ENCODE measurements at places on chromosomes 13 and 19.

DNA sequence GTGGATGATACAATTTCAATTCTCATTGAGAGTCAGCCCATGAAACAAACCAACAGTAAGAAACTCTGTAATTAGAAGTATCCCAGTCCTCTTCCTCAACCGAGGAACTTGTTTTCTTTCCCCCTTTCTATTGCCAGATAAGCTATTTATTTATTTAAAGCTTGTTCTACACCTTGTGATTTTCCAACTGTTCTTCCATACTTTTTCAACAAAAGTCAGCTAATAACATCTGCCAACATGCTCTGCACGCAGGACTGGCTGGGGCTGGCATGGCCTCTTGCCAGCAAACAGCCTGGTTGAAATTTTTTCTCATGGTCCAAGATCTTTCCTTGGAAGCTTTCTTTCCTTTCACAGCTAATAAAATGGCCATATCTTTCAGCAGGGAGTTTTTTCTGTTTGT, 2.9 kb upstream of the IRS2 start:
- no peak for DNase-seq

DNA sequence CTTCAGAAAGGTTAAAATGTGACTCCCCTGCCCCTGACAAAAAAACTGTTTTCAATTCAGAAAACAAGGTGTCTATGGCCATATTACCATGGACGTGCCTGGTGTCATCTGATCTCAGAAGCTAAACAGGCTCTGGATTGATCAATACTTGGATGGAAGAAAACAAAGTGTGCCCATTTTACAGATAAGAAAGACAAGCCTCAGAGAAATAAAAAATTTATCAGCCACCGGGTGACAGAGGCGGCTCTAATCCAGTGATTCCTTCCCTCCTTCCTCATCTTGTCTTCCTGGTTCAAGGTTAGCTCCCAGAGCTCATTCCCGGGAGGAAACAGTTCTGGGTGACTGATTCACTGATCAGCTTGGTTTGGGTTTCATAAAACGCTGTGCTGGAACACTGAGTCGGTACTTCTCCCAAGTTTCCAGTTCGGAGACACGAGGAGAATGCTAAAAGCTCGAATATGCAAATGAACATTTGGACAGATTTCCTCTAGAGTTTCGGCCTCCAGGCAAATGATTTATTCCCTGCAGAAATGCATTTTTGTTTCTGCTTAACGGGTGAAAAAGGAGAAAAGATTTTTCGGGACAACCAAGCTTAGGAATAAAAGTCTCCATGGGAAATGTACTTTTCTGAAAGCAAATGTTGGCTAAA, 211.2 kb downstream of the UQCRFS1 start:
- DNase-seq: no peak

- no peak for DNase-seq
Measured at GRCh38 chr19:952049-952679, 26.3 kb downstream of the ARID3A start.

DNA sequence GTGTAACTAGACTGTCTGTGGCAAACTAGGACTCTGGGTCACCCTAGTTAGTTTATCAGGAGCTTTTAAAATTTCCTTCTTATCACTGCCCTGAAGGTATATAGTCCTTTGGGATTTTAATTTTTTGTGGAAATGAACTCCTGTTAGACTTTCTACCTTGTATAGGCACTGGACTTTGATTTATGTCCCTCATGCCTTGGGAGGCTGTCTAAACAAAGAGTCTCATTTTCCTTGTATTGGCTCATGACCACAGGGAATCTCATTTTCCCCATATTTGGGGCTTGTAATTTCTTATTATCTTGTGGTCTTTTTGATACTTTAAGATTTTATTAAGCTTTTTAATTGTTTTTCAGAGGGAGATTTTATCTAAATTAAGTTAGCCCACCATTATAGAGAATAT, 21.4 kb downstream of the KCTD4 start:
- DNase-seq: no peak

DNA sequence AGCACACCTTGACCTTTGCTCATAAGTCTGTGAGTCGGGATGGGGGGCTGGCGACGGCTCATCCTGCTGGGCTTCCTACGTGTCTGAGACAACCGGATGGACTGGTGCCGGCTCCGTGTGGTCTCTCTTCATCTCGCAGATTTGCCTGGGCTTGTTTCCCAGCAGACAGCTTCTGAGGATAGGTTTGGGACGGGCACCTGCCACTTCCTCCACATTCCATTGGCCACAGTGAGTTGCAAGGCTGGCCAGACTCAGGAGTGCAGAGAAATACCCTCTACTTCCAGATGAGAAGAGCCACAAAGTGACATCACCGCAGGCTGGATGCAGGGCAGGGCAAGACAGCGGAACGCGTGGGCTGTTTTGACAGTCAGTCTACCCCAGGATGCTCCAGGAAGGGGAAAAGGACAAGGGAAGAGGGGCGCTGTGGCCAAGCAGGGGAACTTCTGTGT, 48.1 kb downstream of the IRS2 start:
- no peak for DNase-seq

DNA sequence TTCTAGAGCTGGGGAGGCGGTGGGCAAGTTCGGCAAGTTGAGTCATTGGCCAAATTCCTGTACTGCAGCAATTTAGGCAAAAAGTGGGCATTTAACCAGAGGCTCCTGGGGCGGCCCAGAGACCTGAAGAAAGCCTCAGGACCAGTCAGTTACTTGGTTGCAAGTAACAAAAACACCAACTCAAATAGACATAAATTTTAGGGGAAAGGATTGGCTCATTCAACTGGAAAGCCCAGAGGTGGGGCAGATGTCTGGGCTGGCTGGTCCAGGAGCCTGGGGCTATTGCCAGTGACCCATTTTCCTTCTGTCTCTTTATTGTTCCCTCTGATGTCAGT, 97.1 kb downstream of the SIPA1L3 start:
- DNase-seq: no peak

Data from 8988T (cell line).